ENCODE measurements at places on chromosomes 6 and 20. TPM values are rescaled to one million over a fixed set of nuclear protein-coding genes. Genes with fewer than 3 reads are reported as not detected.

Gene TFAP2C
- total RNA-seq: 13.2 TPM

Gene MCHR2
- not detected for total RNA-seq

Gene SMOC2
- total RNA-seq: not detected

Gene TSPO2
- total RNA-seq: not detected

DNA sequence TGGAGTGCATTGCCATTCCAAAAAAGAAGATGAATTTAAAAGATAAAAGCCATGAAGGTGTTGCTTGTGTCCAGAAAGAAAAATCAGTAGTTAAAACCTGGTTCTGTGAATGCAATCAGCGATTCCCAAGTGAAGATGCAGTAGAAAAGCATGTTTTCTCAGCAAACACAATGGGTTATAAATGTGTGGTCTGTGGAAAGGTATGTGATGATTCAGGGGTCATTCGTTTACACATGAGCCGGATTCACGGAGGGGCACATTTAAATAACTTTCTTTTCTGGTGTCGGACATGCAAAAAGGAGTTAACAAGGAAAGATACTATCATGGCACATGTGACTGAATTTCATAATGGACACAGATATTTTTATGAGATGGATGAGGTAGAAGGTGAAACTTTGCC lies 24.7 kb upstream of the BAG2 start:
- no peak overlapping the region for H3K27ac ChIP-seq
- H3K4me3 ChIP-seq: no peak overlapping the region
- no peaks in the 10 kb centered on the region for H3K4me1 ChIP-seq

DNA sequence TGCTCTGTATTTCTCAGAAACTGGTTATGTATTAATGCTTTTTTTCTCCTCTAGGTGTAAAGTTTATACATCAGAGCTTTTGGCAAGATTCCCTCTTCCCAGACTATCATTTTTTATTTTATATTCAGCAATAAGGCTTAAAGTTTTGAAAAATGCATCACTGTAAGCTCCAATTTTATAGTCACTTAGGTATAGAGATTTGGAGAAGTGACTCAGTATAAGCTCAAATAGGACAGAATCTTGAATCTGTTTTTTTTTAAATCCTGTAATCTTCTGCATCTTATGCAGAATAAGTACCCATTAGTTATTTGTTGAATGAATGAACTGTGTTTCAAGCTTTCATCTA lies 1.0 kb downstream of the NCOA7 start:
- DNase-seq: no peak
- peaks cover 43% of the 10 kb centered on the region for H3K4me1 ChIP-seq
- H3K36me3 ChIP-seq: peaks cover 15% of the 10 kb centered on the region
- peak overlapping the region; percentile 66 for H3K27ac ChIP-seq
- peak overlapping the region; percentile 93 for H3K4me3 ChIP-seq
- no peaks in the 10 kb centered on the region for H3K27me3 ChIP-seq

DNA sequence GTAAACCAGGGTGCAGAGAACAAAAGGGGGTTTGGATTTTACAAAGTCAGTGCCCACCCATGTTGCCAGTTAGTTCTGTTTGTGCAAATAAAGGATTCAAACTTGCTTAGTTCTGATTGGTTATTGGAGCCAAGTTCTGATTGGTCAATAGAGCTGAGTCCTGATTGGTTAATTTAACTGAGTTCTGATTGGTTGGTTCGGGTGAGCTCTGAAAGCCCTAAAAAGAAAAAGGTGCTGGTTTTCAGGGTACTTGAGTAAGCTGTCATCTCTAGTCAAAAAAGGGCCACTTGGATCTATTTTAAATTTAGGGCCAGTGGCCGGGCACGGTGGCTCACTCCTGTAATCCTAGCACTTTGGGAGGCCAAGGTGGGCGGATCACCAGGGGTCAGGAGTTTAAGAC lies 47.6 kb downstream of the SCGN start:
- DNase-seq: no peak
- H3K27me3 ChIP-seq: no peaks in the 10 kb centered on the region
- no peaks in the 10 kb centered on the region for H3K36me3 ChIP-seq
- H3K4me1 ChIP-seq: no peaks in the 10 kb centered on the region
- no peak overlapping the region for H3K4me3 ChIP-seq

DNA sequence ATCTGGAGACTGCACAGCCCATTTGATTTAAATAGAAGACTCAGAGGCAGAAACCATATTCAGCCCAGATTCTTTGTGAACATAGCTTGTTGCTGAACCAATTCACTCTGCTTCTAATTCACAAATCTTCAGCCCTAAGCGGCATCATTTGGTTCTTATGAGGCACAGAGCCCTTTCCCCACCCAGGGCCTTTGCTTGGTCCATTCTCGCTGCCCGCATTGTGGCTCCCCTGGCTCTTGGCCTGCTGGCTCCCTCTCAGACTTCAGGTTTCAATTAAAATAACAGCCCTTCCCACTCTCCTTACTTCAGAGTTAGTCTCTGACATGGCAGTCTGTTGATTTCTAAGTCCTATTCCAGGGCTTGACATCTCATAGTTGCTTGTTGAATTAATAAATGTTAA lies 9.4 kb upstream of the TMEM14A start:
- H3K27me3 ChIP-seq: no peaks in the 10 kb centered on the region
- H3K27ac ChIP-seq: no peak overlapping the region
- H3K36me3 ChIP-seq: no peaks in the 10 kb centered on the region
- H3K4me3 ChIP-seq: no peak overlapping the region

DNA sequence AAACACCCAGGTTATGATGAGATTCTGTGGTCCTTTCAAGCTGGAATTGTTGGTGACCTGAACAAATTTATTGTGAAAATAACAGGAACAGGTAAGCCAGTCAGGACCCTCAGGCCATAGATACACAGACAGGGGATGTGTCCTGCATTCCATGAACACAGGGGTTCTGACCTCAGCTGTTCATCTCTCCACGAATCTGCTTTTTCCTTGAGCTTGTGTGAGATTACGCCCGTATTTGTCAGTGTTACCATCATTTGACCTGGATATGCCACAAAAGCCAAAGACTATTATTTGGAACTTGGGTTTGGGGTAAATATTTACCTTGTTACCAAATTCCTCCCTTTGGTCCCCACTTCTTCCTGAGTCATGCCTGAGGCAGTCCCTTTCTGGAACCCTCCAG lies 288.9 kb downstream of the PREX1 start:
- H3K4me1 ChIP-seq: peaks cover 10% of the 10 kb centered on the region
- DNase-seq: no peak
- no peaks in the 10 kb centered on the region for H3K36me3 ChIP-seq
- H3K27me3 ChIP-seq: peaks cover 32% of the 10 kb centered on the region
- no peak overlapping the region for H3K27ac ChIP-seq

GRCh38 chr6:141326426-141326825 lies 806.3 kb upstream of the GJE1 start:
- no peaks in the 10 kb centered on the region for H3K27me3 ChIP-seq
- H3K27ac ChIP-seq: peak overlapping the region; percentile 88
- peak overlapping the region; percentile 37 for H3K4me3 ChIP-seq
- peak; percentile 96 for DNase-seq

DNA sequence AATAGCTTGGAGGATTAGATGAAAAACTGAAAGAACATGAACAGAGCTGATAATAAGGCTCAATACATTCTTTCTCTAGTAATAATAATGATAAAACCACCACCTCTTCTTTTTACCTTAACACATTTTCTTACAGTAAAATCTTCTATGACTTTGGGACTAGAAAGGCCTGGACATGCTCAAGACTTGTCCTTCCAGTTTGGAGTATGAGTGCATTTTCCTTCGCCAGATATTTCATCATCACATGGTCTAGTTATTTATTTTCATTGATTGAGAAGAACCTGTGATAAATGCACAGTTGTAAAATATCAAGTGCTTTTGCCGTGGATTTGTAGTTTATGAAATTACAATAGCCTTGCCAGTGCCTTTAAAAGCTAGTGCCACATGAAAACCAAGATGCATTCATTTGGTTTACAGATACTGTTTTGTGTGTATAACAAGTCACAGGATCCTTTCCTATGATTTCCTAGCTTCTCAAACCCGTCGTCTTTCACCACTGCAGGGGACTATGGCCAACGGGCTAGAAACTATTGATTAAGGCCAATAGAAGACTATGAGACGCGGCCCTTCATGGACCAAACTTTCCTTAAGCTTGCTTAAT lies 200.2 kb upstream of the ZNF217 start:
- peaks cover 19% of the 10 kb centered on the region for H3K4me1 ChIP-seq
- no peaks in the 10 kb centered on the region for H3K27me3 ChIP-seq
- H3K4me3 ChIP-seq: no peak overlapping the region
- no peak for DNase-seq

DNA sequence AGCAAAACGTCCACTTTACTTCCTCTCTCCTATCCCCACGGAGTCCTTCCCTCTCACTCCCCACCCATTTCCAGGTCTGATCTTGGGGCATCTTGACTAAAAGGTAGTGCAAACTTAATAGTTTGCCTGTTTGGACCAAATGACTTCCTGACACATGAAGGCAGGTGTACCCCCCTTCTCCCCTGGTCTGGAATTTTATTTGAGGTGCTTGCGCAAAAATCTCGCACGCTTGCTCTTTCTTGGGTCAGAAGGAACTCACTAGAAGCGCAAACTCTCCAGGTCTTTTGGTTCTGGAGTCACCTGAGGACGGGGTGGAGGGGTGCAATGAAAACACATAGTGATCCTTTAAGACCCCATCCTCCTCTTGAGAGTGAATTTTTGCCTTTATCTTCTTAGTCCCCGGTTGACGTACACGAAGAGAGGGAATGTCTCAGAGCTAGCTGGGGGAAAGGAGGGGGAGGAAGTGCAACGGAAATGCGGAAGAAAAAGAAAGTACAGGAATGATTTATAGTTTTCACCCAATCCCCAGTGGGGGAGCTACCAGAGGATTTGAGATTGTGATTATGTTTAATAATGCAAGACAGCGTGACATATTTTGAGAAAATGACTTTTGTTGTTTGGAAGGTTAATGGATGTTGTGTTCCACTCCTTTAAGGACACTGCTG lies 4.9 kb downstream of the ADGRB3 start:
- H3K4me1 ChIP-seq: peaks cover 5% of the 10 kb centered on the region
- peaks cover 99% of the 10 kb centered on the region for H3K27me3 ChIP-seq
- H3K36me3 ChIP-seq: no peaks in the 10 kb centered on the region
- no peak overlapping the region for H3K4me3 ChIP-seq
